Left ventricle myocardium inferior (tissue), 1 donor: ENCODE measurements at places on chromosomes 16 and 17. TPM values are rescaled to one million over a fixed set of nuclear protein-coding genes. Genes with fewer than 3 reads are reported as not detected.
A peak's percentile ranks its signal among the peaks of the same experiment; 100 is the strongest.

Gene NSMCE1
- 38.6 TPM for total RNA-seq

- H3K4me3 ChIP-seq, result no peak overlapping the region
- H3K4me1 ChIP-seq, result no peaks in the 10 kb centered on the region
- H3K27ac ChIP-seq, result no peak overlapping the region
- no peak for DNase-seq
- H3K36me3 ChIP-seq, result no peaks in the 10 kb centered on the region
Measured at GRCh38 chr17:30321314-30321713, 12.5 kb downstream of the TMIGD1 start.

GRCh38 chr17:67637901-67638641 lies 79.7 kb upstream of the NOL11 start:
- no peak overlapping the region for H3K4me3 ChIP-seq
- no peaks in the 10 kb centered on the region for H3K27me3 ChIP-seq
- peaks cover 68% of the 10 kb centered on the region for H3K4me1 ChIP-seq
- H3K27ac ChIP-seq, result peak overlapping the region; percentile 55
- no peak for DNase-seq

- H3K27me3 ChIP-seq, result no peaks in the 10 kb centered on the region
- DNase-seq, result no peak
- H3K27ac ChIP-seq, result no peak overlapping the region
- H3K4me1 ChIP-seq, result peaks cover 23% of the 10 kb centered on the region
Measured at GRCh38 chr17:55159251-55159650, 105.5 kb upstream of the HLF start.

DNA sequence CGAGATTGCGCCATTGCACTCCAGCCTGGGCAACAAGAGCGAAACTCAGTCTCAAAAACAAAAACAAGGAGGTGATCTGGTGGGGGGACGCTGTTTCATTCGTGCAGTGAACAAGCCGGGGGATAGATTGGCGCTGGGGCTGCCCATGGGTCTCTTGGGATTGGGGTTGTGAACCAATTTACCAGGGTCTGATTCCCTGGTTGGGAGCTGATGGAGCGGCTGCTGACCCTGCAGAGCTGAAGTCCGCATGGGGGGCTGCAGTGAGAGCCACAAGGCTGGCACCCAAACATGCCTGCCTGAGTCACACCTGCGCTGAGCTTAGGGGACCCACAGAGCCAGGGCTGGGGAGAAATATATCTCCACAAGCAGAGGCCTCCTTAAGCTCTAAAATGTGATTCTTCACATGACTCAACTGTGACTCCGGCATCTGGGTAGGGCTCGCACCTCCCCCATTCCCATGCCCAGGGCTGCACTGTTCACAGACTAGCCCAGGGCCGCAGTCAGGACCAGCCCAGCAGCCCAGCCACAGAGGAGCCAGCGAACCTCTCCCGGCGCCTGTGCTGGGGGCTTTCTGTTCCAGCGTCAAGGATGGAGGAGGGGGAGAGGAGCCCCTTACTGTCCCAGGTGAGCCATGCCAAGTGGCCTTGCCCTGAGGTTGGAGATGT lies 5.0 kb downstream of the TSPAN10 start:
- DNase-seq, result no peak
- H3K36me3 ChIP-seq, result no peaks in the 10 kb centered on the region
- no peak overlapping the region for H3K27ac ChIP-seq
- peaks cover 6% of the 10 kb centered on the region for H3K27me3 ChIP-seq

GRCh38 chr16:17839272-17839671 lies 368.5 kb upstream of the XYLT1 start:
- H3K4me3 ChIP-seq, result no peak overlapping the region
- H3K27ac ChIP-seq, result no peak overlapping the region
- peaks cover 35% of the 10 kb centered on the region for H3K27me3 ChIP-seq
- no peaks in the 10 kb centered on the region for H3K36me3 ChIP-seq

GRCh38 chr17:3556916-3557767 lies 470 bp downstream of the TRPV3 start:
- no peak for DNase-seq
- peaks cover 24% of the 10 kb centered on the region for H3K27me3 ChIP-seq
- no peak overlapping the region for H3K4me3 ChIP-seq
- no peaks in the 10 kb centered on the region for H3K36me3 ChIP-seq
- H3K27ac ChIP-seq, result no peak overlapping the region

GRCh38 chr17:59972778-59973177 lies 8.2 kb upstream of the RNFT1 start:
- H3K4me3 ChIP-seq, result no peak overlapping the region
- DNase-seq, result no peak
- H3K36me3 ChIP-seq, result no peaks in the 10 kb centered on the region
- no peak overlapping the region for H3K27ac ChIP-seq
- no peaks in the 10 kb centered on the region for H3K27me3 ChIP-seq
- H3K4me1 ChIP-seq, result no peaks in the 10 kb centered on the region

GRCh38 chr17:36697903-36698530 lies 96.6 kb downstream of the MRM1 start:
- no peak overlapping the region for H3K27ac ChIP-seq
- H3K27me3 ChIP-seq, result peaks cover 81% of the 10 kb centered on the region
- no peak overlapping the region for H3K4me3 ChIP-seq
- no peaks in the 10 kb centered on the region for H3K36me3 ChIP-seq

Gene ARL4D
- total RNA-seq, result 7.1 TPM

GRCh38 chr17:31534223-31534888 lies 142.9 kb downstream of the RAB11FIP4 start:
- no peak overlapping the region for H3K27ac ChIP-seq
- H3K4me1 ChIP-seq, result no peaks in the 10 kb centered on the region
- no peak overlapping the region for H3K4me3 ChIP-seq
- peaks cover 9% of the 10 kb centered on the region for H3K36me3 ChIP-seq
- DNase-seq, result no peak

DNA sequence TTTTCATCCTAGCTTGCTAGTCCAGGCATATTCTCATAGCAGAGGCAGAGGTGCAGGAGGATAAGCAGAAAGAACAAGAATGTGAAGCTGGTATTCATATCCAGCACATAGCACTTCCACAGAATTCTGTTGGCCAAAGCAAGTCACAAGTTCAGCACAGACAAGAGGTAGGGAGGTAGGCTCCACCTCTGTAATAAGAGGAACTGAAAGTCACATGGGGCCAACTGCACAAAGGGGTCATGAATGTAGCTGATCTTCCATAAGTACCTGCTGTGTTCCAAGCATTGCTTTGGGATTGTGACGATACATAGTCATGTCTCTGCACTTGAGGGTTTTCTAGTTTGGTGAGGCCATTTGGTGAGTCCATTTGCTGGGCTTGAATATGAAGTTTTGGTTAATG lies 110.8 kb upstream of the MPHOSPH6 start:
- H3K4me3 ChIP-seq, result no peak overlapping the region
- no peak for DNase-seq
- no peaks in the 10 kb centered on the region for H3K36me3 ChIP-seq
- H3K27ac ChIP-seq, result peak overlapping the region; percentile 84
- H3K27me3 ChIP-seq, result no peaks in the 10 kb centered on the region
- H3K4me1 ChIP-seq, result peaks cover 31% of the 10 kb centered on the region

DNA sequence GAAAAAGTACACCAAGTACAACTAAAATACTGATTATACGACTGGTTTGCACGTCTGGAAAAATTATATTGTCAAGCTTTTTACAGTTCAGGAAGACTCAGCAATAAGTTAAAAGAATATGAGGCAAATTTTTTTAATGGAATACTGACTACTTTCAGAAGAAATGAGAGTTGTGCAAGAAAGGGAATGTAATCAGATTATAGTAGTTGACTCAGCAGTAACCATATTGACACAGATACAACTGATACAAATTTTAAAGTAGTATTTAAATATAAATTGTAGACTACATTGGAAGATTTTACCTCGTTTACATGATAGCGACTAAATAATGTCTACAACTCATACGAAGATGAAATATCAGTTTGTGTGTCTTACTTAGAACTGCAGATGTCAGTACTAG lies 16.7 kb downstream of the ASGR2 start:
- no peaks in the 10 kb centered on the region for H3K4me1 ChIP-seq
- peaks cover 69% of the 10 kb centered on the region for H3K27me3 ChIP-seq
- no peak overlapping the region for H3K4me3 ChIP-seq
- no peaks in the 10 kb centered on the region for H3K36me3 ChIP-seq

GRCh38 chr17:43774304-43775250 lies 4.2 kb downstream of the DUSP3 start:
- no peak overlapping the region for H3K4me3 ChIP-seq
- peaks cover 60% of the 10 kb centered on the region for H3K36me3 ChIP-seq
- H3K4me1 ChIP-seq, result peaks cover 85% of the 10 kb centered on the region
- no peaks in the 10 kb centered on the region for H3K27me3 ChIP-seq

GRCh38 chr16:64312980-64313379 lies 808.9 kb downstream of the CDH11 start:
- H3K4me3 ChIP-seq, result no peak overlapping the region
- no peaks in the 10 kb centered on the region for H3K36me3 ChIP-seq
- no peak overlapping the region for H3K27ac ChIP-seq
- no peaks in the 10 kb centered on the region for H3K27me3 ChIP-seq

GRCh38 chr16:89103156-89103555 lies 9.5 kb downstream of the ACSF3 start:
- H3K27ac ChIP-seq, result no peak overlapping the region
- peaks cover 74% of the 10 kb centered on the region for H3K36me3 ChIP-seq
- no peaks in the 10 kb centered on the region for H3K27me3 ChIP-seq
- DNase-seq, result no peak

Gene TMEM256
- 67.8 TPM for total RNA-seq

DNA sequence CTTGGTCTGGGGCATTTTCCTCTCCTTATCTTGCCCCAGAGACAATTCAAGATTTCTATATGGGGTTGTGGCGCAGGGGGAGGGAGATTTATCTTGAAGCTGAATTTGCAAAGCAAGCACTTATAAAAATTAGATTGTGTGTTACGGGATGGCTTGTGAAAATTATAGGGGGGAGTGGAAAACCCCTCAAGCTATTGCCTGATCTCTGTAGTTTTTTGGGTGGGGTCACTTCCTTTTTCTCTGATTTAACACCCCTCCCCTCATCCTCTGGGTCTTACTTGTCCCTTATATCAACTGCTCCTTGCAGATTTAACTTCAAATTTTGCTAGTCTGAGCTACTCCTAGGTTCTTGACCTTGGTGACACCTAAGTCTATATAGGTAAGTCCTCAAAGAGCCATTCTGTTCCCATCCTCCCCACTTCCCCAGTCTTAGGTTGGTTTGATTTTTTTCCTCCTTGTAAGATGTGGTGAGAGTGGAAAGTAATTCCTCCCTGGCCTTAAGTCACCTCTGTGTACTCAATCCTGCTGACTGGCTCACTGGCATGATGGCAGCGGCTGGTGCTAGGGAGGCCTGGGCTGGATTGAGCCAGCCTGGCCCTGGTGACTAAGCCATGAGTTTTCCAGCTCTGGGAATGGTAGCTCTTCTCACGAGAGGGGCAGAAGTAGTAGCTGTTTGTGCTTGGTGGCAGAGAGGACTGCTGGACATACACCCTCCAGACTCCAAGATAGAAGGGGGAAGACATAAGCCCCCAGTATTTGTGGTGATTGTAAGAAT lies 2.3 kb downstream of the ARL4D start:
- no peak for DNase-seq
- peak overlapping the region; percentile 28 for H3K27ac ChIP-seq
- H3K27me3 ChIP-seq, result no peaks in the 10 kb centered on the region
- H3K36me3 ChIP-seq, result no peaks in the 10 kb centered on the region

Gene SRCIN1
- 2.0 TPM for total RNA-seq

Gene ITGAD
- not detected for total RNA-seq

GRCh38 chr17:57570724-57571344 lies 174.3 kb downstream of the CCDC182 start:
- no peak overlapping the region for H3K4me3 ChIP-seq
- H3K27ac ChIP-seq, result peak overlapping the region; percentile 46
- H3K36me3 ChIP-seq, result peaks cover 2% of the 10 kb centered on the region
- H3K4me1 ChIP-seq, result peaks cover 48% of the 10 kb centered on the region

Gene AP1G1
- total RNA-seq, result 30.7 TPM

- no peaks in the 10 kb centered on the region for H3K36me3 ChIP-seq
- H3K4me3 ChIP-seq, result peak overlapping the region; percentile 41
- peaks cover 26% of the 10 kb centered on the region for H3K4me1 ChIP-seq
- peaks cover 18% of the 10 kb centered on the region for H3K27me3 ChIP-seq
- no peak overlapping the region for H3K27ac ChIP-seq
- DNase-seq, result peak; percentile 90
Measured at GRCh38 chr16:21554795-21555585, 44.4 kb upstream of the METTL9 start.

- H3K36me3 ChIP-seq, result no peaks in the 10 kb centered on the region
- no peak for DNase-seq
- no peak overlapping the region for H3K4me3 ChIP-seq
Measured at GRCh38 chr16:82082543-82083244, 47.6 kb downstream of the HSD17B2 start.

DNA sequence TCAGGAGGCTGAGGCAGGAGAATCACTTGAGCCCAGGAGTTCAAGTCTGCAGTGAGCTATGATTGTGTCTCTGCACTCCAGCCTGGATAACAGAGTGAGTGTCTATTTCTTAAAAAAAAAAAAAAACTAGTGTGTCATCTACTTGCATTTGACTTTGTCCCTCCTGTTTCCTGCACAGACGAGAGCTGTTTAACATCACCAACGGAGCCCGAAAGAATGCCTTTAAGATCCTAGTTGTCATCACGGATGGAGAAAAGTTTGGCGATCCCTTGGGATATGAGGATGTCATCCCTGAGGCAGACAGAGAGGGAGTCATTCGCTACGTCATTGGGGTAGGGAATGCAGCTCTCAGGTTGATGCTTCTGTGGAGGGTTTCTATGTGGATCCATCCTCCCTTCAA lies 13.4 kb downstream of the ITGAM start:
- H3K27ac ChIP-seq, result no peak overlapping the region
- no peak for DNase-seq
- H3K36me3 ChIP-seq, result no peaks in the 10 kb centered on the region

Gene METTL2A
- 14.9 TPM for total RNA-seq

GRCh38 chr16:54309341-54309740 lies 22.8 kb upstream of the IRX3 start:
- H3K36me3 ChIP-seq, result no peaks in the 10 kb centered on the region
- no peak overlapping the region for H3K27ac ChIP-seq
- H3K4me3 ChIP-seq, result no peak overlapping the region
- H3K4me1 ChIP-seq, result no peaks in the 10 kb centered on the region
- DNase-seq, result no peak

Gene PRDM7
- total RNA-seq, result not detected

- H3K4me1 ChIP-seq, result peaks cover 7% of the 10 kb centered on the region
- no peaks in the 10 kb centered on the region for H3K36me3 ChIP-seq
- H3K4me3 ChIP-seq, result no peak overlapping the region
- DNase-seq, result no peak
Measured at GRCh38 chr17:13797863-13798262, 196.1 kb upstream of the HS3ST3A1 start.

- no peak overlapping the region for H3K4me3 ChIP-seq
- H3K27ac ChIP-seq, result no peak overlapping the region
- no peaks in the 10 kb centered on the region for H3K4me1 ChIP-seq
- no peak for DNase-seq
- peaks cover 43% of the 10 kb centered on the region for H3K27me3 ChIP-seq
- no peaks in the 10 kb centered on the region for H3K36me3 ChIP-seq
Measured at GRCh38 chr17:33848433-33848832, 406.7 kb upstream of the CCL2 start.
